Naive thymus-derived CD8-positive, alpha-beta T cell (primary cell): ENCODE measurements at places on chromosomes 11 and 22. TPM values are rescaled to one million over a fixed set of nuclear protein-coding genes. Genes with fewer than 3 reads are reported as not detected.
A peak's percentile ranks its signal among the peaks of the same experiment; 100 is the strongest.

Gene IGHMBP2
- 28.5 TPM for total RNA-seq

Gene FOLR2
- total RNA-seq, result 1.0 TPM

Gene RIMBP3C
- total RNA-seq, result 3.5 TPM

Gene OR51E1
- not detected for total RNA-seq

Gene FOXR1
- not detected for total RNA-seq

GRCh38 chr11:129785383-129786111, 30.1 kb upstream of the TMEM45B start:
- H3K27ac ChIP-seq, result no peak overlapping the region
- peaks cover 12% of the 10 kb centered on the region for H3K4me1 ChIP-seq
- DNase-seq, result no peak
- no peaks in the 10 kb centered on the region for H3K36me3 ChIP-seq

DNA sequence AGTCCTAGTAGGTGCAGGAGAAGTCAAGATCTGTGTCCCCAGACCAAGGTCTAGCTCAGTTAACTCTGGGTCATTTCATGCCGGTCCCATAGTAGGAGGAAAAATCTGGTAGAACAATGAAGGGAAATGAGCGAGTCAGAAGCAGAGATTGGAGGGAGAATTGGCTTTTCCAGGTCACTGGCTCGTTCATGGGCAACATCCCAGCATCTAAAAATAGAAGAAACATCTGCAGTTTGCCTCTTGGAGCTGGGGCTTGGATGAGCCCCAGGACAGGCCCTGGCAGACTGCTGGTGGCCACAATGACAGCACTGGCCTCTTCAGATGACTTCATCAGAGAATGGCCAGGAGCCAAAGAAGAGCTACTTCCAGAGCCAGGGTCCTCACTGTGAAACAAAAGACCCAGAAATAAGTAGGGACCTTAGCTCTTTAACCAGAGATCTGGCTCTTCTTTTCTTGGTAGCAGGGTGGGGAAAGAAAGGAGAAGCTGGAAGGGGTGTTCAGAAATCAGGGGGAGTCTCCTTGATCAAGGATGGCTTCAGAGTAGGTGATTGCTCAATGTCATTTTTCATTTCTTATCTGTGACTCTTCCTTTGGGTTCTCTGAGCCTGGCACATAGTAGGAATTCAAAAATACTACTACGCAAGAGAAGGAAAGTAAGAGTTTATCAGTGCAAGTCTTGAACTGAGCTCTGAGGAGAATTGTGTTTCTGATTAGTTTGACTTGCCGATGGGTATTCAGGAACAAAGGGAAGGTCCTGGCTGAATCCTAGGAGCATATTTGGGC, 102.6 kb downstream of the TMPRSS5 start:
- H3K27me3 ChIP-seq, result peaks cover 18% of the 10 kb centered on the region
- H3K27ac ChIP-seq, result no peak overlapping the region
- no peak for DNase-seq
- H3K4me1 ChIP-seq, result no peaks in the 10 kb centered on the region

GRCh38 chr11:17169876-17170275, 37.9 kb downstream of the PIK3C2A start:
- H3K27me3 ChIP-seq, result no peaks in the 10 kb centered on the region
- H3K4me3 ChIP-seq, result no peak overlapping the region
- H3K4me1 ChIP-seq, result peaks cover 31% of the 10 kb centered on the region
- H3K27ac ChIP-seq, result no peak overlapping the region
- DNase-seq, result no peak
- H3K36me3 ChIP-seq, result no peaks in the 10 kb centered on the region

GRCh38 chr11:73761403-73761945, 600 bp upstream of the RAB6A start:
- peaks cover 32% of the 10 kb centered on the region for H3K4me1 ChIP-seq
- no peak for DNase-seq
- H3K27me3 ChIP-seq, result peaks cover 5% of the 10 kb centered on the region
- peaks cover 2% of the 10 kb centered on the region for H3K36me3 ChIP-seq
- peak overlapping the region; percentile 89 for H3K4me3 ChIP-seq

- H3K4me1 ChIP-seq, result no peaks in the 10 kb centered on the region
- no peaks in the 10 kb centered on the region for H3K27me3 ChIP-seq
- H3K36me3 ChIP-seq, result no peaks in the 10 kb centered on the region
- DNase-seq, result no peak
These were observed 14.0 kb upstream of the TP53I11 start for GRCh38 chr11:44964526-44965209.

- H3K27me3 ChIP-seq, result no peaks in the 10 kb centered on the region
- no peak overlapping the region for H3K27ac ChIP-seq
- H3K36me3 ChIP-seq, result no peaks in the 10 kb centered on the region
- H3K4me3 ChIP-seq, result no peak overlapping the region
- no peaks in the 10 kb centered on the region for H3K4me1 ChIP-seq
- no peak for DNase-seq
These were observed 328.0 kb downstream of the MN1 start for GRCh38 chr22:27473533-27473932.
